ENCODE measurements at places on chromosomes 7 and 10. TPM values are rescaled to one million over a fixed set of nuclear protein-coding genes. Genes with fewer than 3 reads are reported as not detected.

FAM13C gene
- total RNA-seq, result 24.6 TPM

NEURL1 gene
- total RNA-seq, result 0.41 TPM

DNA sequence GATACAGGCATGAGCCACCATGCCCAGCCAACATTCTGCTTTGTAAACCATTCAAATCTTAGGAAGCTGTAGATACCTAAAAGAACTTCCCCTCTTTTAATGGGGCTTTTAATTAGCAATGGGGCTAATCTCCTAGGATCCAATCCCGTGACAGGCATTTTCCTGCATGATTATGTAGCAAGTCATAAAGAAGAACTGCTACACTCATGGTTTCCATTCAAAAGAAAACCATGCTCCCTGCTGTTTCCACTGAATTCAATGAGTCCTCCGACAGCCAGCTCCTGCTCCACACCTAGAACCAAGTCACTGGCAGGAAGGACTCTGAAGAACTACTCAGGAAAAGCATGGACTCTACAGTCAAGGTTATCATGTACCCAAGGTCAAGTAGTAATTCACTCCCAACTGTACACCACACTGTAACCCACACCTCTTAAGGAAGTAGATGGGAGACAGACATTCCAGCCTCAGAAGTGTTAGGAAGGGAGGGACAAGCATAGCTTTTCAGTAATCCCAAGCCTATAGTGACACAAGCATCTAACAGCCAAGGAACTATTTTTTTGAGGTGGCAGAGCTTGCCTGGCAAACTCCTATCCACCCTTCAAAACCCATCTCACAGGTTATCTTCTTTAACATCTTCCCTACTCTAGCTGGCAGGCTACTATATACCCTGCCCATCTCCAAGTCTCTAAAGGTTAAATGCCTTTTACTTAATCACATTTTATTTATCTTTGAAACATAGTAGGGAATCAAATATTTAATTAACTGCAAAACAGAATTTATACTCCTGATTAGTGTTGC, 47.5 kb downstream of the CTBP2 start:
- DNase-seq, result no peak

DNA sequence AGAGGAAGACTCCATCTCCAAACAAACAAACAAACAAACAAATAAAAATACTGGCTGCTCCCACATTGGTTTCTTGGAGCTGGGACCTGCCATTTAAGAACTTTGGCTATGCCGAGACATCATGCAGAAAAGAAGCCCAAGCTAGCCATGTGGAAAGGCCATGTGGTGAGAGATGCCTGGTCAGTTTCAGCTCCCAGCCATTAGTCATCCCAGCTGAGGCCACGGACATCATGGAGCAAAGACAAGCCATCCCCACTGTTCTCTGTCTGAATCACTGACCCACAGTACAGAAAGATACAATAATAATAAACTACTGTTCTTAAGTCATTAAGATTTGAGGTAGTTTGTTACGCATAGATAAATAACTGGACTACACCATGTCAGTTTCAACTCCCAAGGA, 70.0 kb upstream of the PCBD1 start:
- no peak for DNase-seq

DNA sequence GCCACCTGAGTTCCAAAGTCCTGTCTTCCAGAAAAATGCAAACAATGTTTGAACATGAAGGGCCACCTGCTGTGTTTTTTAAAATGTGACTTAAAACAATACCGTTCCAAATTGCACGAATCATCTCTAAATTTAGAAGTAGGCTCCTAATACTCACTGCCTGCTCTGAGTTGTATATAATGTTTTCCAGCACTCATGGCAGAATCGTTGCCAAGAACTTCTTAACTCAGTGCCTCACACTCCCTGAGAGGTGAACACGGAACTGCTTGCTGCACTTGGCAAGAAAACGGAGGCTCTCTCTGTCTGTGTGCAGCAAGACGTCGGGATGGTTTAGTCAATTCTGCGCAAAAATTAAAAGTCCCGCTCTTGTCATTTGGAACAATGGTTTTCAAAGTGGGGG, 757.3 kb upstream of the AUTS2 start:
- no peak for DNase-seq

DNA sequence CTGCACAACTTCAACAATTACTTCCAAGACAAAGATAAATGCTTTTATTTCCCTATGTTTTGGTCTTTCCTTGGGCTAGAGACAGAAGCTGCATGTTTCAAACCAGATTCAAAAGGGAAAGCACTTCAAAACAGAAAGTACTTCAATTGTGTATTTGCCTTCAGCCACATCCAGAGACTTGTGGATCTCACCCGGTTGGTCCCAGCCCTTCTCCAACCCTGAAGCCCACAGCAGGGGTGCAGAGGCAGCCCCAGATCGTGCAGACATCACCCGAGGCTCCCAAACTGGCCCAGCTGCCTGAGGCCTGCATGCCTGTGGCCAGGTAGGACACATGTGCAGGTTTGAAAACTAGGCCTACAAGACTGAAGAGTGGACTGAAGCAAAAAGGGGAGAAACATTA, 80.8 kb downstream of the ALOX5 start:
- no peak for DNase-seq

GRCh38 chr7:746155-747061, 19.3 kb upstream of the PRKAR1B start:
- peak; percentile 48 for DNase-seq

DNA sequence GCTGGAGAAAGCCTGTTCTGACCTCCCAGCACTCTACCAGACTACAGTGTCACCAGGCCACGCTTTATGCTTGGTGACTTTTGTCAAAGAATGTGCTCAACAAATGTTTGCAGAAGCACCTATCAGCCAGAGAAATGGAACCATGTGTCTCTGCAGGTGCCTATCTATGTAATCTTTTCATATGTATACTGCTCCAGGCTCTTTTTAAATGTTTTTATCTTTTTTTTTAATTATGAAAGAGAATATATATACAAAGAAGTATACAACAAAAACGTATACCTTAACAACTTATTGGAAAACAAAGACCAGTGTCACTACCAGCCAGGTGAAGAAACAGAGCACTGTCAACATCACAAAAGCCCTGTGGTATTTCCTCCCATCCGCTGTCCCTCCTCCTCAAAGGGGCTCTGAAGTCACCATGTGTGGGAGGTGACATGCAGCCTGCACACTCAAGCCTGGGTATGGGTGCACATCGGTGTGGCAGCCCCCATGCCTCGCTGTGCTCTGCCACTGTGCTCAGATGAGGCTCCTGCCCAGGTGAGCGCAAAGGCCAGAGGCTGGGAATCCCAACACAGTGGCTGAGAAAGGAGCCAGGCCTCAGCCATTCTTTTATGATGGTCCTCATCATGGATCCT, 120.6 kb downstream of the CLEC2L start:
- no peak for DNase-seq

DNA sequence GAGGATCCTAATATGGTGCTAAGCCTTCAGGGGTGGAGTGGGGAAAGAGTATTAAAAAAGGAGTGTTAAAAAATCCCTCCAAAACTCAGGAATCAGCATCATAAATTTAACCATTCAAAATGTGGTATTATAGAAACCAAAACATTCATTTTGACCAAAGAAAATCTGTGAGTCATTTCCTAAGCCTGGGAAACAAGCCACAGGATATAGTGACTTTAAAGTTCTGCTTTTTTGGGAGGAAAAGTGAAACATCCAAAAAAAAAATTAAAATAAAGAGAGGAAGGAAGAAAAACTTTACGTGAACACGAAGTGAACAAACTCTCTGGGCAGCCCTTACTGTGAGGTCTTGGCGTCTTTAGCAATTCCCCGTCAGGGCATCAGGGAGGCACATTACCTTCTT, 74.0 kb upstream of the GSDME start:
- no peak for DNase-seq

DNA sequence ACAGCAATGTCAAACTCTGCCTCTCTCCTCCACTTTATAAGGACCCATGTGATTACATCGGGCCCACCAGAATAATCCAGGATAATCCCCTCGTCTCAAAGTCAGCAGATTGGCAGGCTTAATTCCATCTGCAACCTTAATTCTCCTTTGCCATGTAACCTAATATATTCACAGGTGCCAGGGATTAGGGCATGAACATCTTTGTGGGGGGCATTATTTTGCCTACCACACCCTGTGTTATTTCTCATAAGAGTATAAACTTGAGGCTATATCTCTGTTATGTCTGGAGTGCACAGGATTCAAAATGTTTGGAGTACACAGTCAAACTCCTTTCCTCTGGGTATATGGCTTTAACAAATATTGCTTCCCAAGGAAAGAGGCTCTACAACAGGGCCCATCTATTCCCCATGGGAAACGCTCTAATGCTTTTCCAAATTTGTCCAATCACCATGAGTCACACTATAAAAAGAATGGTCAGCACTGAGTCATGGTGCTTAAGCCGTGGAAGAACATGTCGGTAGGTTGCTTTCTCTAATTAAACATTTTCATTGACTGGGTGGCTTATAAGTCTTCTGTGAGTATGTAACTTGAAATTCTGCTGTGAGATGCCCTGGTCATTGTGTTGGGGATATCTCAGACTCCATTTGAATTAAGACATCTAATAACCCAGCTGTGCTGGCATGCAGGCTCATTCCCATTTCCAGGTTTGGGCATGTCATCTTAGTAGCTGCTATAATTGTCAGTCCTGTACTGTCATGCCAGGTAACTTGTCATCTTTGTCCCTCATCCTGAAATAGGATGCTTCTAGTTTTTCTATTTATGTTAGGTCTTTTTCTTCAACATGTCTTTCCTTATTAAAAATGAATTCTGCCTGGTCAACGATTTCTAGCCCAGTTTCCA, 11.5 kb upstream of the AKR1B10 start:
- no peak for DNase-seq
